G401 (cell line): ENCODE measurements at places on chromosomes 3 and 15.

DNA sequence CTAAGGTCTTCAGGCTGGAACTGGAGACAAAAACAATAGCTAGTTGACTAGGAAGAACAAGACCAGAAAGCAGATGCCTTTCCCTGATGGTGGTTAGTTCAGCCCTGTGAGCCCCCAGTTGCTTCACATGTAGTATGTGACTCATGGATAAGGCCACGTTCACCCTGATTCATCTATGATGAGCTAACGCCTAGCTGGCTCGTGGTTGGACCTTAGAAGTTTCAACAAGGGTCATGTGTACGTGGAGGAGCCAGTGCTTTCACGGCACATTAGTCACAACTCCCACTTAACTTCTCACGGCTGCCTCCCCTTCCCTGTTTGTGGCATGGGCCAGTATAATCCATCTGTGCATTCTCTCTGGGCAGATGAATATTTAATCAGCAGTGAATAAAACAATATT, 20.6 kb downstream of the COL8A1 start:
- no peak for DNase-seq

DNA sequence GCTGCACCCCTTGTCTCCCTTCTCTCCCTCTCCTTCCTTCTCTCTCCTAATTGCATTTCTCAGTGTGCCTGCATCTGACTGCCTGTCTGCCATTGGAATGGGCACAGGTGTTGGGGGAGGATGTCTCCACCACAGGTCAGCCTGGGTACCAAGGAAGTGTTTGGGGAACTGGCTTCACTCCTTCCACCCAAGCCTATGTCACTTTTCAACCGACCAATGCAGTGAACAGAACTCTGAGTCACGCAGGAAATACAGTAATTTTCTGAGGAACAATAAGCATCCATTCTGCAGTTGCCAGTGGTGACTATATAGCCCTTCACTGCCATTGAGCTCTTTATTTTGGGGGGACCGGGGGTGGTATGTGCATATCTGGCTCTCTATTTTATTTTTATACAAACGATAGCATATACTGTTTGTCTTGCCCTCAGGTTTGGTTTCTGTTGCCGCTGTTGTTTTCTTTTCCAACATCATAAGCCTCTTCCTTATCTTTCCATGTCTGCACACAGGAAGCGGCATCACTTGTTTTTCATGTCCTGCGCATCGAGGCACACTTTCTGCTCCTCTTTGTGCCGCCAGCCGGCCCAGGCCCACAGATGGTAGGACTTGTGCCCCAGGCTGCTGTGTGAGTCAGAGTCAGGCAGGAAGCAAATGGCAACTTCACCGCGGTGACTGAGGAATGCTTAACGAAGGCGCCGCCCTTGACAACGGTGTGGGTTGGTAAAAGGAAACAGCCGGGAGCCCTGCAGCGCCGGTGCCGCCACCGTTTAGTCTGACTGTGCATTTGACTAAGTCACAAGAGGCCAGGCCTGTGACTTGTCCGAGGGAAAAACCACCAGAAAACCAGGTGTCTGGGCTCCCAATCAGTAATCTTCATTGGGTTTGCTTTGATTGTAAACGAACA, 21.1 kb upstream of the CDCP1 start:
- peak; percentile 63 for DNase-seq

GRCh38 chr3:182482705-182483104, 310.6 kb upstream of the ATP11B start:
- no peak for DNase-seq

- DNase-seq: no peak
Measured at GRCh38 chr15:75925440-75925839, 21.8 kb downstream of the FBXO22 start.

DNA sequence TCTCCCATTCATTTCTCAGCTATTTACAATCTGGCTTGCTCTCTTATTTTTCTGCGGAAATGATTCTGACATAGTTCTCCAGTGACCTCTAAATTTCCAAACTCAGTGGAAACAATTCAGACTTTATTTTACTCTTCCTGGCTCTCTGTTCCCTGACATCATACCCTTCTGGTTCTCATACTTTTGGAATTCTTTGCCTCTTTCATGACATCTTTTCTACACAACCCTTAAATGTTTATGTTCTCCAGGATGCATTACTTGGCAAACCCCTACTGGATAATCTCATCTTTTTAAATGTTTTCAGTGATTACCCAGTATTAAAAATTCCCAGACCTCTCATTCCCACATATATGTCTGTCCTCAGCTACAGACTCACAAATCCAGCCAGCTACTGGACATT, 23.9 kb upstream of the PLSCR4 start:
- DNase-seq: no peak

- no peak for DNase-seq
Measured at GRCh38 chr3:102941786-102942185, 507.0 kb downstream of the ZPLD1 start.

GRCh38 chr15:28944696-28945300, 59.0 kb downstream of the APBA2 start:
- peak; percentile 53 for DNase-seq

GRCh38 chr15:99993681-99994131, 260.5 kb upstream of the LYSMD4 start:
- no peak for DNase-seq

DNA sequence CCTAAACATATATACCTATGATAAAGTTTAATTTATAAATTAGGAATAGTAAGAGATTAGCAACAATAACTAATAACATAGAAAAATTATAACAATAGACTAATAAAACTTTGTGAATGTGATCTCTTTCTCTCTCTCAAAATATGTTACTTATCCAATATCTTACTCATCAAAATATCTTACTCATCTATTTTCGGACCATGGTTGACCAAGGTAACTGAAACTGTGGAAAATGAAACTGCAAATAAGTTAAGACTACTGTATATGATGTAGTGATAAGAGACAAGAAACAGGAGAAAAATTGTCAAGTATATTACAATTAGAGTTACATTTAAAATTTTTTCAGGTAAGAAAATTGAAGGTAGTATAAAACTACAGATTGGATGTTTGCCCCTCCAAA, 19.2 kb downstream of the MAP3K13 start:
- no peak for DNase-seq

DNA sequence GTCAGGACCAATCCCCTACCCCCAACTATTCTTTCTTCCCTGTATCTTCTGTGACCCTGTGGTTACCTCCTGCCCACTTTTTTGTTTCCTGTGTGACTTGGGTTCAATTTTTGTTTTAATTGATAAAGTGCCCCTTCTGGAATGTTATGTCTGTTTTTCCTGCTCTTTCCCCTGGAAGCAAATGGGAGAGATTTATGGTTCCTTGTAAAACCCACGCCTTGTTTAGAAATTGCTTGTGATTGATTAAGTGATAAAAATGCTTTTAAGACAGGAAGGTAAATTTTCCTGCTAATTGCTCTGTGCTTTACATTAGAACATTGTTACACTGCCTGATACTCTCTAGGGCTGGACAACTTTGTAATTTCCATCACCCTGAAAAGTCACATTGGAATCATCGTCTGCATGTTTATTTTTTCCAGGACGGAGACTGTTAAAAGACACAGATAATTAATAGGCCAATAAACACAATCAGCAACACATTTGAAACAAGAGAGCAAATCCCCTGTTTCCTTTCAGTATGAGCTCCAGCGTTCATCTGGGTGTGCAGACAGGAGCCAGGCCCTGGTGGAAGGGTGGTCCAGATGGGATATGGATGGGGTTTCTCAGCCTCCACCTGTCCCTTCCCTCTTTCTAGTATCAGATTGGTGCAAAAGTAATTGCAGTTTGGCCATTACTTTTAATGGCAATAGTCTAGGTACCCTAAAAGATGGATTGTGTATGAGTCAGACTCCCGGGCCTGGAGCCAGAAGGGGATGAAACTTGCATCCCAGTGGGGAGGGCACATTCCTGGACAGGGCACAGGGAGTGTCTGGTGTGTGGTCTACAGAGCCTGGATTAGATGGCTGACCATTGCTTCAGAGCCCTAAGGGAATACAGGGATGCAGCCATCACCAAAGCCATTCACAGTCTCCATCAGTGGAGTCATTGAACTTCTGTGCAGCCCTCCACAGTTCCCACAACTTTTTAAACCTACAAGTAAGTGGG, 58.1 kb upstream of the AGBL1 start:
- no peak for DNase-seq

DNA sequence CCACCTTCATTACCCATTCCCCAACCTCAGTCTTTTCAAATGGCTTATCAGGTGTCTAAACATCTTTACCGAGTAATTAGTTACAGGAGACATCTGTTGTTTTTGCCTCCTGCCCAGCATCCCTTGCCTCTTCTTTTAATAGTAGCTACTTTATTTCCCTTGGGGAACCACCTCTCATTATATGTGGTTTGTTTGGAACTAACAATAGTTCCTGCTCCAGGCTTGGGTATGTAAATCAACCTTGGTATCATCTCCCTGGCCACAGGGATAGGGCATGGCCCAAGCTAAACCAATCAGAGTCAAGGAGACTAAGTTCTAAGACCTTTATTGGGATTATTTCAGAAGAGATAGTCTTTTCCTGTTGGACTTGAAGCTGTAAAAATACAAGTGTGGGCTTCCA, 76.6 kb downstream of the ETV5 start:
- DNase-seq: no peak

DNA sequence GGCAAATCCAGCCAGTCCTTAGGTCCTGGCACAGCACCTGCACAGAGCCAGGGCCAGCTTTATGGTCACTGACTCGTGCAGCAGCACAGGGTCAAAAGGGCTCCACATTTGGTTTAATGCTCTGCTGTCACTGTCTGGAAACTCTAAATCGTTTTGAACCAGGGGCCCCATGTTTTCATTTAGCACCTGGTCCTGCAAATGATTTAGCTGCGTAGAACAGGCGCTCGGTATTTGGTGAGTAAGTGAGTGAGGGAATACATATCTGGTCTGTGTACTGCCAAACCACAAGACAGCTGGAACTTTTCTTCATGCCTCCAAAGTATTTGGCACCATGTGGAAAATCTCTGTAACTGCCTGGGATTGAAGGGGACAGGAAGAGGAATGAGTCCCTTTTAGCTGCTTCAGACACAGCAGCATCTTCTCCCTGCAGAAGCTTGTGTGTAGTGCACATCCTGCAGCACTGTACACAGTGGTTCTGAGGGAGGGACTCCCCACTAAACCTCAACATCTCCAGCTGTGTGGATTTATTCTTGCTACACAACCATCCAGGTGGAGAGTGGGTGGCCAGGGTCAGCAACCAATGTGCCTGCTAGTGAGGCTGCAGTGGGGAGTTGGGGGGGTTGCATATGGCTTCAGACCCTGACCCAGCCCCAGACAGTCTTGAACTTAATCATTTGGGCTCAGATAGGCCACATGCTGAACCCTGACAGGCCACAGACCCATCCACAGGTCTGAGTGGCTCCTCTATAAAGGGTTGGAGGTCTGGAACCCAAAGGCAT, 1.1 kb downstream of the SH2D7 start:
- DNase-seq: no peak

- DNase-seq: no peak
Measured at GRCh38 chr3:46470831-46471230, 6.1 kb upstream of the LTF start.

- no peak for DNase-seq
Measured at GRCh38 chr3:29319262-29319661, 38.4 kb downstream of the RBMS3 start.

GRCh38 chr3:107294117-107294516, 83.1 kb upstream of the CCDC54 start:
- DNase-seq: no peak

- DNase-seq: no peak
Measured at GRCh38 chr15:57335719-57336118, 40.6 kb upstream of the CGNL1 start.

- no peak for DNase-seq
Measured at GRCh38 chr3:194320100-194320499, 31.0 kb downstream of the CPN2 start.

DNA sequence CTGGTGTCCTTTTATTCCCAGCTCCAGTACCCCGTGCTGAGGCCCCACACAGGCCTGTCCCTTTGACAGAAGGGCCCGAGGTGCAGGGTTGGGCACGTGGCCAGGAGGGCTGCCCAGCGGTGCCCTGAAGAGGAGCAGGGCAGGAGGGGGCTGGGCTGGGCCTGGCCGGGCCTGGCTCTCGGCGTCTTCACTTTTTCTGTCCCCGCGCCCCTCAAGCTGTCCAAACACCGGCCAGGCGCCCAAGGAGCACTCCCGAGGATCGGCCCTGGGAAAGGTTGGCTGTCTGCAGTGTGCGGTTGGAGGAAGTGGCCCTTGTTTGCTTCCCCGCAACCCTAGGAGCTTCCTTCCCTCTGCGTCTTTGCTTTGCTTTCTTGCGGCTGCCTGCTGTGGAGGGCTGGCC, 84.1 kb downstream of the WNT7A start:
- no peak for DNase-seq

- no peak for DNase-seq
Measured at GRCh38 chr15:68808770-68809169, 11.9 kb downstream of the ANP32A start.

GRCh38 chr15:46386356-46386755, 751.5 kb downstream of the SQOR start:
- no peak for DNase-seq

DNA sequence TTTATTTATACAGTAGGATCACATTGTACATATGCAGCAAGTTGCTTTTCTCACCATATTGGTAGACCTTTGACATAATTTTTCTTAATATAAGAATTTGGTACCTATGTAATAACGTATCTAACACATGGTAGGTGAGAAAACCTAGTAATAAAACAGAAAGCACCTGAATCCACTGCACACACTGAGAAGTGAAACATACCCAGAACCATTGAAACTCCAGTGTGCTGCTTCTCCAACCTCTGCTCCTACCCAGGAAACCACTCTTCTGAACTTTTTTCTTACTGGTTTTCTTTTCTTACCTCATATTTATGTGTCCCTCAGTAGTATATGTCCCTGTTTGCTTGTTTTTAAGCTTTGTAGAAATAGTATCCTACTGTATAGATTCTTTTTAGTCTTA, 293.0 kb downstream of the UBE2E2 start:
- DNase-seq: no peak

GRCh38 chr3:14795996-14796395, 22.8 kb upstream of the FGD5 start:
- DNase-seq: no peak

DNA sequence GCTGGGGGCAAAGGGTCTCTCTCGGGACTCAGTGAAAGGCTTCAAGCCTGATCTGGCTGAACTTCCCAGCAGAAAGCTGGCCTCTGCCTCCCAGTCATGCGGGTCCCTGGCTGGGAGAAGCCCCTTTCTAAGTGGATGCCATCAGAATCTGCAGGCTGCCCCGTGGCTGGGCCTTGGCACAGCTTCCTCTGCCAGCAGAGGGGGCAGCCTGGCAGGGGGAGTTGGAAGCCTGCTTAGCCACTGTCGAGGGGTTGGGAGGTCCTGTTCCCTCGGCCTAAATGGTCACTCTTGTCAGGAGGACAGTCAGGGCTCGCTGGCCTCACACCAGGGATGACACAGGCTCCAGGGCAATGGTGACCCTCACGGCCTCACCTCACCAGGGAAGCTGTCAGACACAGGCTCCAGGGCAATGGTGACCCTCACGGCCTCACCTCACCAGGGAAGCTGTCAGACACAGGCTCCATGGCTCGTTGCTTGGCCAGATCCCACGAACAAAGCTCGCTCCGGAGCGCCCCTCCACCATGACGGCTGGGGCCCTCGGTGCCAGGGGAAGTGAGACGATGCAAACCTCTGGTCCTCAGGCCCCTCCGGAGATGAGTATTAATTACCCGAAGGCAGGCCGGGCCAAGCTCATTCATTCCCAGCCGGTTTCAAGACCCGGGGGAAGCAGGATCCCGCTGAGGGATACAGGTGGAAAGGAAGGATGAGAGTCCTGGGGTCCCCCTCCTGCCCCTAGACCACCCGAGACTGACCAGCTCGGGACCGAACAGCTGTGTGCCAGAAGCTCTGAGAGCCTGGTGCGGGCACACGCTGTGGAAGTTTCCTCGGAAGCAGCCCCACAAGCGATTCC, 151.0 kb downstream of the CHSY1 start:
- DNase-seq: no peak

GRCh38 chr3:31980530-31981205, 394 bp downstream of the OSBPL10 start:
- peak; percentile 56 for DNase-seq
